ENCODE measurements at places on chromosomes 6 and 20.

GRCh38 chr20:5180933-5181332 lies 54.1 kb downstream of the CDS2 start:
- no peak for DNase-seq

GRCh38 chr6:143336446-143337152 lies 113.9 kb downstream of the ADAT2 start:
- DNase-seq: no peak

DNA sequence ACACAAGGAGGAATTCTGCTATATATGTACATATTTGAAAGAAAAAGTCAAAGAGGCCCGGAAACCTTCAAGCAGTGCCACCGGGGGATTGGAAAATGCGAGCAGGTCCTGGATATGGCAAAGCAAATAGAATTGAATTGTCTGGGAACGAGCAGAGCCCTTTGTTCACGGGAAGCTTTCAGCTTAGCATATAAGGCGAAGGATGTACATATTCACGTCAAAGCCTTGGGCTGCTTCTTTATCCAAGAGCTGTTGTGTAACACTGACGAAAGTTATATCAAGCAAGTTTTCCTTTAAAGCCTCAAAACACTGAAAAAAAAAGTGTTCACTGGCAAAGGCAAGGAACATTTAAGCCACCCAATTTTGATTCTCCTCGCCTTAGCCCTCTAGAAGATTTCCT lies 171.0 kb downstream of the GPX5 start:
- DNase-seq: no peak

DNA sequence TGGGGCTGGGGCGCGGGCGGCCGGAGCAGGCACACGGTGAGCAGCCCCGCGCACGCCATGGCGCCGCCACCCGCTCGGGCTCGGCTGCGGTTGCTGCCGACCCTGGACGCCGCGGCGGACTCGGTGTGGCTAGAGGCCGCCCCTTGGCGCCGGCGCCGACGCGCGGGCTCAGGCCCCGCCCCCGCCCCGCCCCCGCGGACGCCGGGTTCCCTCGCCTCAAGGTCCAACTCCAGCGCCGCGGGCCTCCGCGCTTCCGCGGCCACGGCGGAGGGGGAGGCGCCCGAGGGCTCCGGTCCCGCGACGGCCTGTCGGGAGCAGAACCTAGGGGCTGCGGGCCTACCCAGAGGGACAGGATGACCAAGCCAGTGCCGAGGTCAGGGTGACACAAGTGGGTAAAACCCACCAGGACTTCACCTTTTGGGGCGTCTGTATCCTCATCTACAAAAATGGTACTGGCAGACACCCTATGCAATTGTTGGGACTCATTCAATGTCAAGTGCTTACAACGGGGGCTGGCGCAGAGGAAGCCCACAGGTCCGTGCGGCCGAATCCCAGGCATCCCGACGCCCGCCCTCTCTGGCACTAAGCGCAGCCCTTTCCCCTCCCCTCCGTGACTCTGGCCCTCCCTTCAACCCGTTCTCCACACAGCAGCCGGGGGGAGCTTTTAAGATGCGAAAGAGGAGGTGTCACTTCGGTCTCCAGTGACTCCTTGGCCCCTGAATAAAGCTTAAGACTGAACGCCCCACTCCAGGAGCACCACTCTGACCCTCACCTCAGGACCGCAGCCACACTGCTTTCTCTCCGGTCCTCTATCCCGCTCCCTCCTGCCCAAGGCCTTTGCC lies at the start of gene NECAB3:
Gene NECAB3 (minus strand): TSS at position 135 of the 842 bp plus-strand sequence. CDS start 76 bp downstream, at position 59.
- DNase-seq: peak; percentile 50

- no peak for DNase-seq
Observed at GRCh38 chr6:145608850-145609249, 126.5 kb downstream of the EPM2A start.

GRCh38 chr6:164167873-164168405 lies 753.4 kb downstream of the QKI start:
- no peak for DNase-seq

- DNase-seq: no peak
Observed at GRCh38 chr6:16146028-16146427, 17.1 kb downstream of the MYLIP start.

DNA sequence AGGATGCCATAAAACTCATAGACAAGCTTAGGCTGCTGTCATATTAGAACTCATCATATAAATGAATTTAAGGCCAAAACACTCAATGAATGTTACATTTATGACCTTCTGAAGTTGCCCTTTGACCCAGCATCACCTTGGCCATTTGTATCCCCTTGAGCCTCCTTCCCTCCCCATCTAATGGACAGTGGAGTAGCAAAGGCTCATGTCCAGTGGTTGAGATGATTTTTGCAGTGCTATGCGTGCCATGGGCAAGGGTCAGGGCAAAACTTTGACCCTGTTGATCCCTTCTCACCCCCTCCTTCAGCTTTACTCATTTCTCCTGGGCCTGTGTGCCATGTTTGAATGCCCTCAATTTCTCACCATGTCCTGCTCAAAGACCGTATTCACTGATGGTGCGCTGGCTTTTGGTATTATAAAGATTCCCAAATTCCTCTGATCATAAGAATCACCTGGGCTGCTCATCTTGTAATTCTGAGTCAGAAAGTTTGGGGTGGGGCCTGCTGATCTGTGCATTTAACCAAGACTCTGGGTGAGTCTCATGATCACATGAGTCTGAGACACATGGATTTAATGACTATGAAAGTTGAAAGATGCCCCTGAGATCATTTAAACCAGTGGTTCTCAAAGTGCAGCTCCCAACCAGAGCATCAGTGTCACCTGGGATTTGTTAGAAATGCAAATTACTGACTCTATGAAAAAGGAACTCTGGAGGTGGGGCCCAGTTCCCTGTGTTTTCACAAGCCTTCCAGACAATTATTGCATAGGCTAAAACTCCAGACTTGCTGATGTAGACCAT lies 57.5 kb upstream of the IL20RA start:
- no peak for DNase-seq

- no peak for DNase-seq
Observed at GRCh38 chr6:4931530-4932227, 72.2 kb downstream of the RPP40 start.

DNA sequence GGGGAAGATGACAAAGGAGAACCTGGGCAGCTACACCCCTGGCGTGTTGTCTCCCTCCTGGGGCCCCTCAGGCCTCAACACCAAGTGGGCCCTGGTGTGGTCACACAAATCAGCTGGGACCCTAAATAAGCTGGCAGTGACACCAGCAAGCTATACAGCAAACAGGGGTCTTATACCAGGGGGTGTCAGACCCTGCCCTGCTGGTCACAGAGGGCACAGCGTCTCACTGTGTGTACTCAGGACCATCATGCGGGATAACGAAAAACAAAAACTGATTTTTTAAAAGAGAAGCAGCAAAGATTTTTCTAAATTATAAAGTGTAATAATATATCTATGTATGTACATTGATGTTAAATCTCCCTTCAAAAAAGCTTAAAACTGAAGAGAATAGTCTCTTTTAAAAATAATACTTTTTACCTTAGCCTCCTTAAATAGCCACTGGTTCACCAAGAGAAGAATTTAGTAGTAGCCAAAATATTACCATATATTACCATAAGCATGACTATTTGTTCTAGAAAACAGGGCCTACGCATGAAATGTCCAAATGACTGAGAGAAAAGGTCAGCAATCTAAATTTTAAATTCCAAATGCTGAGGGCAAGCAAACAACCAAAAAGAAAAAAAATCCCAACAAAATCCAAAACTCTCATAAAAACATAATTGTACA lies 220.4 kb downstream of the KIF16B start:
- no peak for DNase-seq

DNA sequence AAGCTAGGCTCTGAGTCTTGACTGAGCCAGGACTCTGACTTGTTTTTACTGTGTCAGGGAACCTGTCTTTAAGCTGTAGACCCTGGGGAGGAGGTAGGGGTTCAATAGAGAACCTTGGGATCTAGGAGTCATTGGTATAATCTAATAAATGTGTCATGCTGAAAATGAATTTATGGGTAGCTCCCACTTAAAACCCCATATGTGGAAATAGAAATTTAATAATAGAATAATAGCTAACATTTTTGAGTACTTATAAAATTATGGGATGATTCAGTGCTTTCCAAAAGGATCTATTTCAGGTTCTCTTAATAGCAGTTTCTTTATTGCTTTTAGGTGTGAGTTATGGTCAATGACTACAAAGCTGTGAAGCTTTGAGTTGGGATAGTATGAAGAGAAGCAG lies 41.7 kb downstream of the CTNNBL1 start:
- no peak for DNase-seq

GRCh38 chr6:57267586-57268293 lies 45.6 kb upstream of the RAB23 start:
- DNase-seq: peak; percentile 25

GRCh38 chr6:41442800-41443501 lies 103.2 kb upstream of the FOXP4 start:
- DNase-seq: no peak

Measured in CD4-positive, alpha-beta T cell treated with Interleukin-15 for 4 hours (primary cell).